ENCODE measurements at places on chromosomes 4 and X.

- peak; percentile 64 for DNase-seq
Measured at GRCh38 chr4:105715692-105716278, 7.2 kb downstream of the GSTCD start.

DNA sequence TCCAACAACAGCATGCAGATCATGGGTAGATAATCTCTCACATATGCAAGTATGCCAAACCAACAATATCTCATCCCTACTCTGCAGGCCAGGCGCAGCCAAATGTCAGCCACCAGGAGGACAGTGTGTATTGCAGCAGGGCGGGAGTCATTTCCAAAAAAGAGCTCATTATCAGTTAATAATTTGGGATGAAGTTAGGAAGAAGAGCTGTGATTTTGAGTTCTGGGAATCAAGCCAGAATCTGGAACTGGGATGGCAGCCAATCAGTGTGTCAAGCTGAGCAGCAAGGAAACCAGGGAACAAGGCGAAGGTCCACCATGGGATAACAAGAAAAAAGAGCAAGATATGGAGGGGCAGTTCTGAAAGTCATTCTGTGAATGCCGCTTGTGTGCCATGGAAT is 88.2 kb upstream of the CAMK2D start:
- no peak for DNase-seq

GRCh38 chr4:32607978-32608377 is 1887.8 kb downstream of the PCDH7 start:
- DNase-seq = no peak

GRCh38 chrX:19360903-19361302 is 17.2 kb downstream of the PDHA1 start:
- DNase-seq = no peak

- no peak for DNase-seq
Measured at GRCh38 chr4:2924286-2924685, 38.9 kb downstream of the NOP14 start.

- DNase-seq = no peak
Measured at GRCh38 chr4:18508786-18509185, 487.2 kb upstream of the LCORL start.

GRCh38 chrX:13906093-13906492 is 89.2 kb upstream of the GPM6B start:
- DNase-seq = no peak

DNA sequence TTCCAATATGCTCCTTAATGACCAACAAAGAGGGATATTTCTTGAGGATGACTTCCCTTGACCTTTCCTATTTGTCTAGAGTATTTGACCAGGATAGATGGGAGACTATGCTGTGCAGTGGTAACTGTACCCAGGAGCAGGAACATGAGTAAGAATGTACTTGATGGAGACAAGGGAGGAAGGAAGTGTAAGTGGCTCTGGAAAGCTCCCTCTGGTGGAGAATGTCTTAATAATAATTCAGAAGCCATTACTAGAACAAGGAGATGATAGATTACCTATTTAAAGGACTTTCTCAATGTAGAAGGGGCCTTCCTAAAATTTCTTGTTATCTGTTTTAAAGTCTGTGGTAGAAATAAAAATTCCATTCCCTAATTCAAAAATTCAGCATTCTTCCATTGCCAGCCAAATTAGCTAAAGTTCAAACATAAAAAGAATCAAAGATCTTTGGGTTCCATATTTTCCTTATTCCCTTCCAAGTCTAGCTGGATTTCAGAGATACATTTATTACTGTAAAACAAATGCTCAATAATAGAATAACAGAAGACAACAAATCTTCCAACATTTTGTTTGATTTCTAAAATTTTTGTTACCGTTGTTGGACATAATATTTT is 83.8 kb downstream of the GRID2 start:
- peak; percentile 69 for DNase-seq

DNA sequence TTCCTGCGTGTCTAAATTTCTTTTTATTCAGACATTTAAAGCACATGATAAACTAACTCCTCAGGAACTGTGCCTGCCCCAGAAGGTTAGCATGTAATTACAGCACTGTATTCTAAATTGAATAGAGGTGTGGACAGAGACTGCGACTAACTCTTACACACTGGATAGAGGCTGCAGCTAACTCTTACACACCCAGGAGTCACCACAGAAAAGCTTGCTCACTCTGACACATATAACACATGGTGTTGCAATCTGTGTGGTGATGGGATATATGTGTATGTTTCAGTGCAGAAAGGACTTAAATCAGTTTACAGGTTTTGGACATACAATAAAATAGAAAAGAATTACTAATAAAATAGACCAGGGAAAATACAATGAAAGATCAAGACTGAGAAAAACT is 41.5 kb downstream of the SMAD1 start:
- peak; percentile 42 for DNase-seq

DNA sequence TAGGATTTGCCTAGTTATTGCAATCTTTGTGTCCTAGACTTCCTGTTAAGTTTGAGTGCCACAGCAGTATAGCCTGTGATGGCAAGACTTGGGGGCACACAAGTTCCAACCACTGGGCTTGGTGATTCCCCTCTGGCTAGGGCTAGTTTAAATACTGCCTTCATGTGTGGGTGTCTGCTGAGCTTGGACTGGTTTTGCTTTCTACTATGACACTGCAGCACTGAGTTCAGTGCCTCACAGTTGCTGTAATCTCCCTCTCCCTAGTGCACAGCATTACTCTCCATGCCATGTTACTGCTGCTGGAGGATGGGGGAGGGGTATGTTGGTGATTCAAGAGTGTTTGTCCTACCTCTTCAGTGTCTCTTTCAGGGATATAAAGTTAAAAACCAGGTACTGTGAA is 379.6 kb downstream of the IL15 start:
- no peak for DNase-seq

DNA sequence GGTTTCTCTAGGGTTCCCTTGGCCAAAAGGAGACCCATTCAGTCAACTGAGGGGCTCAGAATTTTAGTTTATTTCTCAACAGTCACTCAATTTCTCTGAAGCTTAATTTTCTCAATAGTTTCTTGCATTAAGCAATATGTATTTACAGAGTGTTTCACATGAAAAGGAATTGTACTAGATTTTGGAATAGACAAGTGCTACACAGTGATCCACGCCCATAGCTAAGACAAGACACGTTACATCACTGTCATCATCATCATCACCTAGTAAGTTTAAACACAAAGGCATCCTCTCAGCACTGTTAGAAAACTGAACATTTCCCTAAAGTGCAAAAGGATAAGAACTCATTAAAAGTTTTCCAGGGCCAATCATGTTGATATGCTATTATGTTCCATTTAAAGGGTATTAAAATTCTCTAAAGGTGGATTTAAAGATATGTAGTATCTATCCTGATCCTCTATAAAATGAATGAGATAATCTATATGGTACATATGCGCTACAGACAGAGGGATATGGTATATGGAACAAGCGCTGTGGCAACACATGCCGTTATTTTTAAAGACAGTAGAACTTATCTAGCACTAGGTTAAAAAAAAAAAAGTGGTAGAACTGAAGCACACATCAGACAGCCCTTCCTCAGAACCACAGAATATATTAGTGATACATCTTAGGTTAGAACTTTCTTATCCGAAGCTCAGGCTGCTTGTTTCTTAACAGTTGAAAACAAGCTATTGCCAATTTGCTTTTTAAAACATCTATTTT is 12.1 kb downstream of the PPA2 start:
- DNase-seq = no peak

DNA sequence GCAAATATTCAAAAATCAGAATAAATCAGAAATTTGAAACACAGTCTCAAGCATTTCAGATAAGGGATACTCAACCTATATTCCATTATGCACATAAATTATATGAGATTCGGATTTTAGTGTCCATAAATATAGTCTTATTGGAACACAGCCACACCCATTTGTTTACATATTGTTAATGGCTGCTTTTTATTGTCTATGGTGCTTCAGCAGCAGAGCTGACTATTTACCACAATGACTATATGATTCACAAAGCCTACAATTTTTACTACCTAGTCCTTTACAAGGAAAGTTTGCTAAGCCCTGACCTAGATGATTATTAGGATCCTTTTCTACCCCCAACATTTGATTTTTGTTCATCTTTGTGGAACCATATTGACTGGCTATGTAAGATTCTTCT is 63.9 kb downstream of the IL1RAPL1 start:
- DNase-seq = peak; percentile 73

GRCh38 chr4:13547485-13548041 is 3.3 kb upstream of the NKX3-2 start:
- DNase-seq = no peak

DNA sequence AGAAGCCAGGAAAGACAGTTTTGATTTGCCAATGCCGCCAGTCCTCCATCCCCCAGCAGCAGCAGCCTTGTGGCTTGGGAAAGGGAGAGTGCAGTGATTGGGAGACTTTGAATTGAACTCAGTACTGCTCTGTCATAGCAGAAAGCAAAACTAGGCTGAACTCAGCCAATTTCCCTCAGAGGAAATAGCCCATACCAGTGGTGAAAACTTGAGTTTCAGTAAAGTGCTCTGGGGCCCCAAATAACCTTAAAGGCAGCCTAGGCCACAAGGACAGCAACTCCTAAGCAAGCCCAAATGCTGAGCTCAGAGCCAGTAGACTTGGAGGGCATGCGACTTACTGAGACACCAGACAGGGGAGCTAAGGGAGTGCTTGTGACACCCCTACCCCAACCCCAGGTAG is 2.0 kb upstream of the PROM1 start:
- no peak for DNase-seq

DNA sequence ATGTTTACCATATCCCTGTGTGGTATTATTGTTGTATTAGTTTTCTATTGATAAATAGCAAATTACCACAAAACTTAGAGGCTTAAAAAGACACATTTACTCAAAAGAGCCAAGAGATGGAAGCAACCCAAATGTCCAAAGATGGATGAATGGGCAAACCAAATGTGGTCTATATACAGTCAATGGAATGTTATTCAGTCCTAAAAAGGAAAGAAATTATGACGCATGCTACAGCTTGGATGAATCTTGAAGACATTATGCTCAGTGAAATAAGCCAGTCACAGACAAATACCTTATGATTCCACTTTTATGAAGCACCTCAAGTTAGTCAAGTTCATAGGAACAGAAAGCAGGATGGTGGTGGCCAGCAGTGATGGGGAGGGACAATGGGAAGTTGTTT is 144.7 kb downstream of the QDPR start:
- no peak for DNase-seq

Data from PC-3 (cell line).